ENCODE measurements at places on chromosomes 4 and X.
A peak's percentile ranks its signal among the peaks of the same experiment; 100 is the strongest.

DNA sequence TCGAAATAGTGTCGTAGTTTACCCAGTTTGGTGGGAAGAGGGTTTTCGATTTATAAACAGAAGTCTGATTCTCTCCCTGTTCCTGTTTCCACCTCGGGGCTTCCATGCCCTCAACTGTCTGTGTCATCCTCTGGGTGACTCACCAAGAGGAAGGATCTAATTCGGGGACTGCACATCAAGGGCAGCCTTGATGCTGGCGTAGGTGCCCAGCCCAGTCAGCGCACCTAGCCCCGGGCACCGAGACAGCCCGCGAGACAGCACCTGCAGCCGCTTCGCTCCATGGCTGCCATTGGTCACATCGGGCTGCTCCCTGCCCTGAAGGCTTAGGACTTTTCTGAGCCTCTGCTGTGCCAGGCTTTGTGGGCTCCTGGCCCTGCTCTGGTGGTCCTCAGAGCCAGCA, 7.7 kb downstream of the ABCD1 start:
- DNase-seq: no peak

DNA sequence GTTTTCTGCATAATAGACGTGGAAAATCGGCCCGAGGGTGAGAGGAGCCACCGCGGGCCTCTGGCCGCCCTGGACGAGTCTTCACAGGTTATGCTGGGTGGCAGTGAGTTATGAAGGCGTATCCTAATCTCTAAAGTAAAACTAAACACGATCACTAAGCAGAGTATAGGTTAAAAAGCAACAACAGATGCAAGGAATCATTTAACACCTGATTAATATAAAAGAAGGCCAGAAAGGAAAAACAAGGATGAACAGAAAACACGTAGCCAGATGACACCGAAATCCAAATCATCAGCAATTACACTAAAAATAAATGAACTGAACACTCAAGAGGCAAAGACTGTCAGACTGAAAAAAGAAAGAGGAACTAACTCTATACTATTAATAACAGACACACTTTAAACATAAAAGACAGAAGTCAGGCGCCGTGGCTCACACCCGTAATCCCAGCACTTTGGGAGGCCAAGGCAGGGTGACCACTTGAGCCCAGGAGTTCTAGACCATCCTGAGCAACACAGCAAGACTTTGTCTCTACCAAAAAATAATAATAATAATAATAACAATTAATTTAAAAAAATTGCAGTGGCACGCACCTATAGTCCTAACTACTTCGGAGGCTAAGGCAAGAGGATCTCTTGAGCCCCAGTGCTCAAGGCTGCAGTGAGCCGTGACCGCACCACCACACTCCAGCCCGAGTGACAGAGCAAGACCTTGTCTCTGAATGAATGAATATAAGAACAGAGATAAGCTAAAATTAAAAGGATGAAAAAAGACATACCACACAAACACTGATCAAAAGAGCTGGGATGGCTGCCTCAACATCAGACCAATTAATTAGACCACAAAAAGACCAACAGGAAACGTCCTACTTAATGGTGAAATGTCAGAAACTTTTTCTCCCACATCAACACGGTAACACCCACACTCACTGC, 30.0 kb downstream of the CTBP1 start:
- DNase-seq: no peak

GRCh38 chr4:187993827-187994226, 1.7 kb upstream of the ZFP42 start:
- no peak for DNase-seq

DNA sequence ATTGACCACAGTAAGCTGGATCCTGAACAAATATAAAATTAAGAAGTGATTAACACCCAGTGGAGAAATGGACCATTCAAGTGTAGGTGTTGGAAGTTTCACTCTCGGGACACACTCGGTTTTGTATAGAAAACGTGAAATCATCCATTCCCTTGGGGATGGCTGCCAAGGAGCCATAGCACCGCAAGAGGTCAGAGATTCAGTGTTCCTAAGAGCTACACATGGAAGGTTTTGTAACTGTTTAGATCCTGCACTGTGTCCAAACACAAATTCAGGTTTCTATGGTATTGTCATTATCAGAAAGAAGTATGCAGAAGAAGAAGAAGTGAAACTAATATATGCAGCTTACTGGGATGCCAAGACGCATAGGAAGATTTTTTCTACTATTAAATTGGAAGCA, 281.0 kb downstream of the LDB2 start:
- DNase-seq: no peak

DNA sequence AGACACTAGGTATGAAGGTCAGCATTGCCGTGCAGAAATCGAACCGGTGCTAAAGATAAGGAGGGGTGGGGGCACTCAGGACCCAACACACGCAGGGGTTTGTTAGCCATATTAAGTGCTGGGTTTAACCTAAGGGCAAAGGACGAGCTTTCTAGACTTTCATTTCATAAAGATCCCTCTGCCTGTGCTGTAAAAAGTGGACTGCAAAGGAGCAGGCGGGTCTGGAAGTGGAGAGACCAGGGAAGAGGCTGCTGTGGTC, 1.3 kb downstream of the CASP3 start:
- DNase-seq: no peak

GRCh38 chrX:20571611-20572010, 304.9 kb upstream of the RPS6KA3 start:
- no peak for DNase-seq

GRCh38 chr4:77104791-77105540, 29.2 kb upstream of the CCNI start:
- DNase-seq: no peak

DNA sequence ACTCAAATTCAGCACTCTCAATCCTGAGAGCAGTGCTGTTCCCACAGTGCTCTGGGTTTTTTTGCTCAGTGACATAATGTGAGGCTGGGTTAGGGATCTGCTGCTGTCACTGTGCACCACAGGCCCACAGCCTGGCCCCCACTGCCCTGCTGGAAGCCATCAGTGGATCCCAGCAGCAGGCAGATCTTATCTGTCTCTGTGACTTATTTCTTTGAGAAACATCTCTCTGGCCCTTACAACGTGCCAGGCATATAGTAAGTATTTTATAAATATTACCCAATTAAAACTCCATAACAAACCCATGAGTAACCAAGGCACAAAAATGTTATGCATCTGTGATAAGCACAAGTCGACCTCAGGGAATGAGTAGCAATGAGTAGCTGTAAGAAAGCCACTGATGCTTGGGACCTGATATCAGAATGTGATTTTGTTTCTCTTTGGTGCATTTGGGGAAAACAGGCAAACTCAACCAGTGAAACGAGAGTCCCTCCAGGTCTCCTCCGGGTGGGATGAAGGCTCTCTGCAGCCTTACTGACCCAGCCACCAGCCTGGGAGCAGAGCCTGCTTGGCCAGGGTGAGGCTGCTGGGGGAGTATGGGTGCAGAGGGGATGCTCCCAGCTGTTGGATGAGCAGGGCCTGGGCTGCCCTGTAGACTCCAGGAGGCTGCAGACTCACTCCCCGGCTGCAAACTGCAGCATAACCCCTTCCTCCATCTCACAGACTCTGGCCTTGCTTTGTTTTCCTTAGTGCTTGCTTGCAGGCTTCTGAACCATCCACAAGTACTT, 172.7 kb upstream of the LNX1 start:
- no peak for DNase-seq

DNA sequence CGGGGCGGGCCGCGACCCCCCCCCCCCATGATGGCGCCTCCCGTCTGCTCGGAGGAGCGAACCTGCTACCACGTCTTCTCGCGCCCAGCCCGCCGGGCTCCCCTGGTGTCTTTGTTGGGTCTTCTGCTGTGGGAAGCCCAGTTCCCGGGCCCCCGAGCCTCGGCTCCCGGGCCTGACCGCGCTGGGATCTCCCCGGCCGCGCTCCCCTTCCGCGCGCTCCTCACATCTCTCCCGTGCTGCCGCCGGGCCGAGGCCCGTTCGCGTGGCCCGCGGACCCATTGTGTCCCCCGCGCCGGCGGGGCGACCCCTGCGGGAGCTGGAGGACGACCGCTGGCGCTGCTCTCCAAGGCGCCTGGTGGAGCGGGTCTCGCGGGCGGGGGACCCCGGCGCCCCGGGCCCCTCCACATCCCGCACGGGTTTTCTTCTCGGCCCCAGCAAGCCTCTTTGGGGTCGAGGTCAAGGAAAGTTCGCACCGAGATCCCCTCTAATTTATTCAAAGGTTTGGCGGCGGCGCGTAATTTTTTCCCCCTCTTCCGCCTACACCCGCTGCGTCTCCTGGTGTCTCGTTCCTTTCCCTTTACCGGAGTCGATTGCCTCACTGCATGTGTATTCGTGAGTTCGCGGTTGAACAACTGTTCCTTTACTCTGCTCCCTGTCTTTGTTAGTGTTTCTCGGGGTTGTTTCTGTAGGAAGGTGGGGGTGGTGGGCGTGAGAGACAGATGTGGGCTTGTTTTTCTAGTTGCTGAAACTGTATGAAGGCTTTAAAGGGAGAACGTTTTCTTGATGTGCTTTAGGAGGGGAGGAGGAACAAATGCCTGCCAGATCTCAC, 770 bp downstream of the SMAD1 start:
- DNase-seq: peak; percentile 75

- no peak for DNase-seq
Observed at GRCh38 chr4:17241835-17242234, 270.1 kb downstream of the QDPR start.

GRCh38 chr4:54566608-54567007, 91.1 kb upstream of the KIT start:
- DNase-seq: no peak

- no peak for DNase-seq
Observed at GRCh38 chr4:88752754-88753153, 55.1 kb upstream of the NAP1L5 start.

GRCh38 chr4:54440394-54441136, 211.5 kb downstream of the PDGFRA start:
- DNase-seq: no peak

GRCh38 chrX:49101629-49101984, 21.9 kb upstream of the WDR45 start:
- no peak for DNase-seq

GRCh38 chr4:86845593-86845992, 3.6 kb downstream of the SLC10A6 start:
- DNase-seq: no peak

DNA sequence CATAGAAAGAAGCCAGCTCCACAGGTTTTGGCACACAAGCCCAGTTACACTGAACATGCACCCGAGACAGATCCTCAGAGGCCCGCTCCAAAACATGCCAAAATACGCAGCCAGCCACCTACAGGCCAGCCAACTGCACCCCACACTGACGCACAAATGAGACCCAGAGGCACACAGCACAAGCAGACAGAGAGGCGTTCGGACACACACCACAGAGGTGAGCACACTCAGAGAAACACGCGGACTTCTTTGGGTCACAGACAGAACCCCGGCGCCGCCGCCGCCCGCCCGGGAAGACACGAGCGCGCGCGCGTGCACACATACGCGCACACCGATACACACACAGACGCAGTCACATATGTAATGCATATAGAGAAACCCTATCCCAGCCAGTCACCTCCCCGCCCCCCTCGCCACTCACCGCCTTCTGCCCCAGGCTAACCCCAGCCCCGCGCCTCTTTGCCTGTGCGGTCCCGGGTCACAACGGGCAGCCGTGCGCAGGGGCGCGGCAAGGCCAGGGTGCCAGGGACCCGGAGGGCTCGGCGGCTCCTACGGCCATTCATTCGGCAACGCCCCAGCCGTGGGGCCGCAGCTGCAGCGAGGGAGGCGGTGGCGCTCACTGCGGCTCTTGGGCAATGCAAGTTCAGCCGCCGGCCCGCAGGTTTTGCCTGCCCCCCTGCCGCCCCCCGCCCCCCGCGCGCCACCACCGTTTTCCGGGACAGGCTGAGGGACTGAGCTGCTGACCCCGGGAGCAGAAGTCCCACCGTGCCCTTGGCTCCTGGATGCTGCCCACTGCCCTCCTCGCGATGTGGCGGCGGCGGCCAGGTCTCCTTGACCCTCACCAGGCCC, 553 bp downstream of the SEPTIN6 start:
- peak; percentile 69 for DNase-seq

DNA sequence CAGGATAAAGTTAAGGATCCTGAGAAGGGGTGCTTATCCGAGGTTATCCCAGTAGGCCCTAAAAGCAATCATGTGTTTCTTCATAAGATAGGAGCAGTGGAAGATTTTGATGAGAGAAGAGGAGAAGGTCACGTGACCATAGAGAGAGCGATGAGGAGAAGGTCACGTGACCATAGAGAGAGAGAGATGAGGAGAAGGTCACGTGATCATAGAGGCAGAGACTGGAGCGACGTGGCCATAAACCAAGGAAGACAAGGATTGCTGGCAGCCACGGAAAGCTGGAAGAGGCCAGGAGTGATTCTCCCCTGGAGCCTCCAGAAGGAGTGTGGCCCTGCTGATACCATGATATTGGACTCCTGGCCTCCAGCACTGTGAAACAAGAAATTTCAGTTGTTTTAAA, 38.4 kb upstream of the ZNF518B start:
- no peak for DNase-seq

DNA sequence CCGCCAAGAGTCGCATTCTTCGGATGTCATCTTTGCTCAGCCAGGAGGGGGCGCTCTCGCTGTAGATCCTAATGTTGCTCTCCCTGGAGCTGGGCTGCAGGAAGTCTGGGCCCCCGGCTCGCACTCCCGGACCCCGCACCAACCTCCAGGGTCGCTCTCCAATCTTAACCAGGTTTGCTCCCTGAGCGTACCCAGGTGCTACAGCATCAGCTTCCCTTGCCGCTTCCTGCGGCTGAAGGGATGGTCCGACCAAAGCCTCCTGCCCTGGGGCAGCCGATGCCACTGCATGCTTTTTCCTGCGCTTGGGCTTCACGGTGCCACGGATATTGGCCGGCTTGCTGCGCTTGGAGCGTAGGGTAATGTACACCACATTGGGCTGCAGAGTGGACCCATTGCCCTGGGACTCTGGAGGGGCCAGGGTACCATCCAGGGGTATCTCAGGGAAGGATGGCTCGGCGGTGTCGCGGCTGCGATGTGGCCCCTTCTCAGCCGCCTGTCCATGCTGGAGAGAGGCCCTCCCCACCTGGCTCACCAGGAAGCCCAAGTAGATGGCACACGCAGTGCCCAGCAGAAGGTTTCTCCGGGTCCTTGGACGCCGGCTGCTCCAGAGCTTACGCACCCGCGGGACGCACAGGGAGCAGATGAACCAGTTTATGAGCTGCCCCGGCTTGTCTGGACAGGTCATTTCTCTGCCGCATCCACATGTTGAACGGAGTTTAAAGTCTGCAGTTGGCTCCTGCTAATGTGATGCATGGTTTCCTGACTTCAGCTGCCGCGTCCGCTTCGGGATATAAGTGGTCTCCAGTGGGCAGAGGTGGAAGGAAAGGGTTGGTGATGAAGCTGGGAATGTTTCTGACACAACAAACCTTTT, 1.9 kb downstream of the GASK1B start:
- DNase-seq: peak; percentile 2

DNA sequence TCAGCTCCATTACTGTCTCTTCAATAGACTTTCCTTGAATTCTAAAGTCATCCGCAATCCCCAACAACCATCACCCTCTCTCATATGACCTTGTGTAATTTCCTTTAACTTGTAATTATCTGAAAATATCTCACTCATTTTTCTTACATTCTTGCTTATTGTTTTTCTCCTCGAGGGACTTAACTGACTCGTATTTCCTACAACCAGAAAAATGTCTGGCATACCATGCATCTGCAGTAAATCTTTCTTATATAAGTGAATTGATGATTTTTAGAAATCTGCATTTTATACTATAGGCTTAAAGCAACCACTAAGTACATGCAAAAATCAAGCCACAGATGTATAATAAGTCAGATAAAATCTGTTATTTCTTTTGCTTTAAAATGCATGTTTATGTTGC, 276.7 kb downstream of the UNC5C start:
- no peak for DNase-seq
